ENCODE measurements at places on chromosomes 1 and 21.

GRCh38 chr1:91557039-91557690, 56.5 kb downstream of the CDC7 start:
- no peak for DNase-seq

DNA sequence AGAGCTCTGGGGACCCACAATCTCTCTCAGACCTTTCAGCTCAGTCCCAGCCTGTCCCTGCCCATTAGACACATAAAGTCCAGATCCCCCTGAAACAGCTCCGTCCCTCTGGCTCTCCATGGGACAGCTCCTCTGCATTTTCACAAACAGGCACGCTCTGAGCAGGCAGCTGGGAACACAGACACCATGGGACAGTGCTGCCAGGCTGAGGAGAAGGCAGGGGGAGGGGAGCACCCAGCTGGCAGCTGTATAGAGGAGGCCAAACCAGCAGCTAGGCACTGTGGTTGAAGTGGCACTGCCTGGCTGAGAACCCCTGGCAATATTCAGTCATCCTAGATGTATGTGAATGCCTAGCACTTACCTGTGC, 2.0 kb downstream of the TMEM63A start:
- DNase-seq: no peak

DNA sequence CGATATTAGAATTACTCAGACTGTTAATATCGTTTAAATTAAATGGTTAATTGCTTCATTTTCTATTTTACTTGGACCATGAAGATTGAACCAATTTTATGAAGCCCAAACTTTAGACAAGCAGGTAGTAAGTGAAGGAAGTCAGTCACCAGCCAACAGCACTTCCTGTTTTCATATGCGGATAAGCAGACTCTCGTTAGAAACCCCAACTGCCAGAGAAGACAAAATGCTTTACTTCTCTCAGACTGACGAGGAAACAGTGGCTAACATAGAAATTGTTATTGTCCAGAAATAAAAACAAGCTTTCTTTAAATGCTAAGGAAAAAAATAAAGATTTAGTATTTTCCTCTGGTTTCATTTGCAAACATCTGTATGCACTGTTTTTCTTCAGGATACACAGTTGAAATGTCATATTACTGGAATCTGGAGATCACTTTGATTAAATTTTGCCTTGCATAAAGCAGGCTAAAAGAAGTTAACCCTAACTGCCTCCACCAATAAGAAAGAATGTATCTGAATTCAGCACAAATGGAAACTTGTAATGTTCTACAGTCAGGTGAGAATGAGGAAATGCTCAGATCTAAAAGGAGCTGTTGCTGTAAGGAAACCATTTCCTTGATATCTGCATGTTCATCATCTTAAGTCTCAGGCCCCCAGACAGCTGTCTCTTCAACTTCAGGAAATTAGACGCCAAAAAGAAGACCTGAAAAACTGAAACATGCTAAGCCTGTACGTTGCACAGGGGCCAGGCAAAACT, 129.8 kb upstream of the SAMSN1 start:
- no peak for DNase-seq

DNA sequence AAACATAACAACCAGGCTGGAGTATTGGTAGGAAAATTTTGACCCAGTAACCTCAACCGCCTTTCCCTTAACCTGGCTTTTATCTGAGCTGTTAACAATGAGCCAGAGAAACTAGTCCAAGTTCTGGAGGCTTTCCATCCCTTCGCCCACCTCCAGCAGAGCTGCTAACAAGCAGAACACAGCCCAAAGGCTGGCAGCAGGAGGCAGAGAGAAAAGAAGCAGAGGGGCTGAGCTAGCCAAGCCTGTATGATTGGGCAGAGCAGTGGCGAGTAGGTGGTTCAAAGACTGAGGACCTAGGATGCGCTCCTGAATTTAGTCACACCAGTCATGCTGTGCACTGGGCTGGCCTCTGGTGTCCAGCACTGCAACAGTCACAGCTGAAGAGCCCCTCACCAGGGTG, 123.0 kb downstream of the TNR start:
- no peak for DNase-seq
